Spleen (tissue), 13 donors: ENCODE measurements at places on chromosomes 16 and 17. TPM values are rescaled to one million over a fixed set of nuclear protein-coding genes. Genes with fewer than 3 reads are reported as not detected.

DNA sequence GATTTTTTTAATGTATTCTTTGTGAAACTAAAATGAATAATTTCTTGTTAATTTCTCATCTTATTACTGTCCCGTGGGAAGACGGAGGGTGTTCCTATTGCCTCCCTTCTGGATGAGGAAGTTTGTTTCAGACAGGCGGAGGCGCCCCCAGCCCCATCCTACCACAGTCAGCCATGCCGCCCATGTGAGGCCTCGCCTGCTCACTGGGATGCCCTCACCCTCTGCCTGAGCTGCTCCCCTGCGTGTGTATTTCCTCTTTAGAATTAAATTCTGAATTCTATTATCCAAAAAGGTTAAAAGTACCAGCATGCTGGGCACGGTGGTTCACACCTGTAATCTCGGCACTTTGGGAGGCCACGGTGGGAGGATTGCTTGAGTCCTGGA, 14.0 kb downstream of the KCTD2 start:
- DNase-seq: no peak
- H3K27ac ChIP-seq: no peak overlapping the region
- H3K27me3 ChIP-seq: no peaks in the 10 kb centered on the region
- H3K36me3 ChIP-seq: peaks cover 93% of the 10 kb centered on the region

- DNase-seq: peak; percentile 96
- peaks cover 32% of the 10 kb centered on the region for H3K36me3 ChIP-seq
Observed at GRCh38 chr16:30184096-30184890, 891 bp downstream of the CORO1A start.

- peaks cover 14% of the 10 kb centered on the region for H3K36me3 ChIP-seq
- H3K27me3 ChIP-seq: no peaks in the 10 kb centered on the region
- no peak overlapping the region for H3K4me3 ChIP-seq
- peaks cover 17% of the 10 kb centered on the region for H3K4me1 ChIP-seq
- peak overlapping the region; percentile 91 for H3K27ac ChIP-seq
- peak; percentile 79 for DNase-seq
Observed at GRCh38 chr17:42113293-42114069, 967 bp upstream of the DHX58 start.

The TXNL4B gene
- total RNA-seq: 16.1 TPM

The SLFN13 gene
- 35.6 TPM for total RNA-seq

The FGF11 gene
- total RNA-seq: 2.6 TPM

The MEOX1 gene
- total RNA-seq: 32.9 TPM
